ENCODE measurements at places on chromosomes 2 and 18. TPM values are rescaled to one million over a fixed set of nuclear protein-coding genes. Genes with fewer than 3 reads are reported as not detected.

- no peak for DNase-seq
Observed at GRCh38 chr2:40279482-40279881, 172.4 kb downstream of the SLC8A1 start.

GRCh38 chr2:105427485-105427884 is 28.6 kb upstream of the FHL2 start:
- DNase-seq = no peak

Gene CCDC141
- not detected for polyA plus RNA-seq

Gene TTC39C
- 8.7 TPM for polyA plus RNA-seq

Gene MAPRE2
- 11.4 TPM for polyA plus RNA-seq
